ENCODE measurements at places on chromosomes 7 and 10.

- DNase-seq: no peak
These were observed 94.0 kb downstream of the CYTH3 start for GRCh38 chr7:6178298-6179029.

DNA sequence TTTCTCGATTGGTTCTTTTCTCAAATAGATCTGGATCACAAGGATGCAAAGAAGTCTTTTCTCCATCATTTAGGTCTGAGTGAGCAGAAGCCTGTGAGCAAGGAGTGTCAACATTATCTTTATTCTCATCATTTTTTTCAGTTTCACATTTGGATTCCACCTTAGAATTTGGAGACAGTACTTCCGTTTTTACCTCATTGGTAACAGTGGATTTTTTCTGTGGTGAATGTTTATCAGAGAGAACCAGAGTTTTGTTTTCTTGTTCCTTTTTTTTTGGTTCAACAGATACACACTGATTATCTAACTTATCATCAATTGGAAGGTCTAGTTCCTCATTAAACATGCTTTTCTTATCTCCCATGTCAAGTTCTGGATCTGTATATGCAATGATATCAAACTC is 151.3 kb downstream of the GALNT11 start:
- DNase-seq: no peak

DNA sequence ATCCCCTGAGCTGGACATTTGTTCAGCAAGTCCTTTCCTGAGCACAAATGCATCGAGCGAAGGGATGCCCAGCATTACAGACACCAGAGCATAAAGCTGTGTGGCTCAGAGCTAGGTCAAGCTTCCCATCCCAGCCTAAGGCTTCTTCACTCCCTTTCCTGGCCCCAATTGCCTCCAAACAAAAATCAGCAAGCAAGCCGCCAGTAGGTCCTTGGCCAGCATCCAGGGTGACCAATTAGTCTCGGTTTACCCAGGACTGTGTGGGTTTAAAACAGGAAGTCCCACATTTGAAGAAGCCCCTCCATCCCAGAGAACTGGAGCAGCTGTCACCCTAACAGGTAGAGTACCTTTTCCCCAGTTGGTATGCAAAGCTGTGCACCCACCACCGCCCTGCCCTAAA is 51.2 kb downstream of the PRKAG2 start:
- no peak for DNase-seq

GRCh38 chr7:108193594-108194498 is 63.7 kb upstream of the LAMB4 start:
- DNase-seq: peak; percentile 46

- no peak for DNase-seq
These were observed 103.6 kb downstream of the LYZL1 start for GRCh38 chr10:29392376-29393021.

GRCh38 chr10:20105931-20106330 is 289.7 kb downstream of the PLXDC2 start:
- no peak for DNase-seq

Data from DMS79 (cell line).